ENCODE measurements at places on chromosomes 12 and 14.

DNA sequence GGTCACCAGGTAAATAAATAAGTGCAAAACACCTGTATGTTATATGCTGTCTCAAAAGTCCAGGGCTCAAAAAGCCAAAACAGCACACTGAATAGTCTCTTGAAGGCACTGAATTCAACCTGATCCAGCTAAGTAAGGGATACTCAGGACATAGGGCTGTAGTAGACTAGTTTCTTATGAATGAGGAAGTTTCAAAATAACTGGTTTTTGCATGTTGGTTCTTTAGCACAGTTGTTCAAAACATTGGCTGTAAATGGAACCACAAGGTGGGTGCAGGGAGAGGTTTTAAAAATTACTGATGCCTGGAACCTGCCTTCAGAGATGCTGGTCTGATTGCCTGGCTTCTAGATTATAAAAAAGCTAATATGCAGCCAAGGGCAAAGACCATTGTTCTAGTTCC lies 34.1 kb downstream of the NDUFA12 start:
- no peak for DNase-seq

GRCh38 chr14:100049220-100049619 lies 16.0 kb upstream of the EVL start:
- no peak for DNase-seq

- DNase-seq, result no peak
Observed at GRCh38 chr14:96804895-96805294, 7.7 kb downstream of the VRK1 start.

- no peak for DNase-seq
Observed at GRCh38 chr14:32920696-32921276, 17.9 kb upstream of the NPAS3 start.

GRCh38 chr14:23564181-23564812 lies 3.3 kb downstream of the AP1G2 start:
- DNase-seq, result no peak

- no peak for DNase-seq
Observed at GRCh38 chr12:65634626-65635331, 189.5 kb upstream of the HMGA2 start.

- peak; percentile 13 for DNase-seq
Observed at GRCh38 chr12:106223485-106224354, 24.1 kb downstream of the CKAP4 start.

DNA sequence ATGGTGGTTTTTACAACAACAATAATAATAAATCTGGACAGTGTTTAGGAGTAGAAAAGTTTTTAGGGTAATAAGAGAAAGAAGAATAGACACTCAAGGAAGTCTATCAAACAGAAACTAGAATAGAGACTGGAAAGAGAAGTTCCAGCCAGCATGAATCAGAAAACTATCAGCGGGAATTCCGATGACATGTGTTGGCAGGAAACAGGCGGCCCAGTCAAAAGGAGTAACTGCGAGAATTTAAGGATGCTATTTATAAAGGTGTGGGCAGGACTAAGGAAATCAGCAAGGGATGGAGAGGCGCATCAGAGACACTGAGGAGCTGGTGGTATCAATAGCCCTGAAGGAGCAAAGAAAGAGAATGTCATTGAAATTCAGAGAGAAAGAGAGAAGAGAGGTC lies 89.9 kb downstream of the TBX5 start:
- no peak for DNase-seq

GRCh38 chr12:24287963-24288362 lies 338.5 kb upstream of the SOX5 start:
- no peak for DNase-seq
